Activated naive CD4-positive, alpha-beta T cell treated with anti-CD3 and anti-CD28 coated beads for 36 hours (primary cell): ENCODE measurements at places on chromosomes 11 and 22. TPM values are rescaled to one million over a fixed set of nuclear protein-coding genes. Genes with fewer than 3 reads are reported as not detected.
A peak's percentile ranks its signal among the peaks of the same experiment; 100 is the strongest.

The CD6 gene
- total RNA-seq: 234 TPM

The OR5A1 gene
- not detected for total RNA-seq

The FAT3 gene
- not detected for total RNA-seq

The C11orf52 gene
- not detected for total RNA-seq

The MRGPRX1 gene
- total RNA-seq: not detected

The ART1 gene
- total RNA-seq: not detected

The ADM2 gene
- total RNA-seq: 7.5 TPM

The GRIK4 gene
- total RNA-seq: not detected

The CYP2D6 gene
- 0.89 TPM for total RNA-seq

DNA sequence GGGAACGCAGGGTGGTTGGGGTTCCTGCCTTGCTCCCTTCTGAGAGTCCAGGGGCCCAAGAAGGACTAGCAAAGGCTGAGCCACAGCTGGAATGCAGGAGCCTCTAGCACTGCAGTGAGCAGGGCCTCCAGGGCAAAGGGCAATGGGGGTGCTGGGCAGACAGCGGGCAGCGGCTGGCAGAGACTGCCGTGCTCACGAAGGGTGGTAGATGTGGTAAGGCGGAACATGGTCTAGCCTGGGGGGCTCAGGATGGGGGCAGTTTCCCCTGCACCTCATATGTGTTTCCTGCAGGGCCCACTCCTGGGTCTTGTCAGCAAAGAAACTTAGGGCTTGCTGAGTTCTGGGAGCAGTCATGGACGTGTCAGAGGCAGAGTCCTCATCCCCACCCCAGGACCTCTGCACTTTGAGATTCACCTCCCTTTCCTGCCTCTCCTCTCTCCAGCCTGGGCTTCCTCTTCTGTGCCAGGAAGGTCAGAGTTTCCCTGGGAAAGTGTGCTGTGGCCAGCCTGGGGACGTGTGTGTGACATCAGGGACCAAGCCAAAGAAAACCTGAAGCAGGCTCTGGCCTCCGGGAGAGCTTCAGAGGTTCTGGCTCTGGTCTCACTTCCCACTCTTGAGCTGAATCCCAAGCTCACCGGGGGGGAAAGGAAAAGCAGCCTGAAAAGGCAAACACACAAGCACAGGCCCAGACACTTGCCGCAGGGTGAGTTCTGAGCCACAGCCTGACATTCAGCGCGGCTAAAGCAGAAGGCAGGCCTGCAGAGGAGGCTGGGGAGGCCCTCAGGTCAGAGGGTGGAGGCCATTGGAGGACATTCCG is 4.4 kb downstream of the MOGAT2 start:
- no peak for DNase-seq
- H3K4me1 ChIP-seq: no peaks in the 10 kb centered on the region
- H3K4me3 ChIP-seq: no peak overlapping the region
- no peaks in the 10 kb centered on the region for H3K27me3 ChIP-seq
- H3K36me3 ChIP-seq: no peaks in the 10 kb centered on the region

DNA sequence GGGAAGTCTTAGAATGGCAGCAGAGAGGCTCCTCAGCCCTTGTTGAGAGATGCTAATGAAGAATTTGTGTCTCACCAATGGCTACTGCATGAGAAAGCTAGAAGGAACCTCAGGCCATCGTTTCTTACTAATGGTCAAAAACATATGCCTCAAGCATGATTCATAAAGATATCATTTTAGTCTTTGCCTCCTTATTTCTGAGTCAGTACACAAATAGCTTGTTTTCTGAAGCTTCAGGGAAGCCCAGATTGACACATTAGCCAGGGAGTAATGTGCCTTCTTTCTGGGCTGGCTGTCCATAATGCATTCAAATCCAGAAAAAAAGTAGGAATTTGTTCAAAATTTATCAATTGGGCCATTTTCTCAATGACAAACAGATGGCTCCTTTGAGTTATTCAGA is 169.4 kb upstream of the ZBED5 start:
- no peaks in the 10 kb centered on the region for H3K4me1 ChIP-seq
- H3K27me3 ChIP-seq: no peaks in the 10 kb centered on the region
- H3K27ac ChIP-seq: no peak overlapping the region
- no peaks in the 10 kb centered on the region for H3K36me3 ChIP-seq

DNA sequence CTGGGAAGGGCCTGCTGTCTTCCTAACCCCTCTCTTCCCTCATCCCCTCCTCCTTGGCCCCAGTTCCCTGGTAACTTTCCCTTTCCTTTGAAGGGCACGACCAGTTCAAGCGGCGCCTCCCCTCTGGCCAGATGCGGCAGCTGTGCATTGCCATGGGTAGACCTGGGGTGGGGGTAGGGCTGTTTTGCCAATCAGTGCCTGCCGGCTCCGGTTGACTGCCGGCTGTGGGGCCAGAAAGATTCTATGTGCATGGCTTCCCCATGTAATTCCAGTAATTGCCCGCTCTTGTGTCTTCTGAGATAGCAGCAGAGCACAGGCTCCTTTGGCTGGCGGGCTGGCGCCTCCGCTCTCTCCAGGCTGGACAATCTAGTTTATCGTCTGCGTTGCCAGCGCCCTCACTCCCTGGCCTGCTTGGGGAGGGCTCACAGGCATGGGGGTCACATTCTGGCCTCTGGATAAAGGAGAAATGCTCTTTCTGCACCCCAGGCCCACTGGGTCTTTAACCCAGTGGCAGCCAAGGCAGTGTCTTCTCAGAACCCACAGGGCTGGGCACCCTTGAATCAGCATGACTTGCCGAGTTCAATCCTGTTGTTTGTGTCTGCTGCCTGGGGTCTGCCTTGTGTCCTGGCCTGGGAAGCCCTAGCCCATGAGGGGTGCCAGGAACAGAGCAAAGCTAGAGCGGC is 9.4 kb downstream of the SIDT2 start:
- DNase-seq: no peak
- H3K36me3 ChIP-seq: peaks cover 1% of the 10 kb centered on the region
- no peak overlapping the region for H3K27ac ChIP-seq
- H3K27me3 ChIP-seq: no peaks in the 10 kb centered on the region
- no peaks in the 10 kb centered on the region for H3K4me1 ChIP-seq
- no peak overlapping the region for H3K4me3 ChIP-seq

DNA sequence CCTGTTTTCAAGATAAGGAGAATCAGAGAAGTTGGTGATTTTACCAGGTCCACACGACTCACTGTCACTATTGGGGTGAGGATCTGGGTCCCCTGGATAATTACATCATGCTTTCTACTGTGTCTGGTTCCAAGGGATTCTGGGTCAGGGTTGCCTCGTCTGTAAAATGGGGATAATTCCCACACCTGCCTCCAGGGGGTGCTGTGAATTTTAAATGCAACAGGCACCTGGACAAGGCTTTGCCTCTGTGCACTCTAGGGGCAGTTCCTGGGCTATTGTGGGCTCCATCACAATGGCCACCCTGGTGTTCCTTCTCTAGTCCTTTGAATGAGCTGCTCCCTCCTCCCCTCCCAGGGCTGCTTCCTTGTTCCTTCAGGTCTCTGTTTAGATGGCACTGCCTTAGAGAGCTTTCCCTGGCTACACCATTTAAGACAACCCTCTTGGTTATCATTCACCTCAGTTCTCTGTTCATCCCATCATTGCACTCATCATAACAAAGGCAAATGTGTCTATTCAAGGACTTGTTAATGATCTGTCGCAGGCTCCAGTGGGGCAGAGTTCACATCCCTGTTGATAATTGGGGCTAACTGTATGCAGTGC is 178.6 kb downstream of the MIAT start:
- H3K4me1 ChIP-seq: no peaks in the 10 kb centered on the region
- no peaks in the 10 kb centered on the region for H3K27me3 ChIP-seq
- no peak overlapping the region for H3K27ac ChIP-seq

DNA sequence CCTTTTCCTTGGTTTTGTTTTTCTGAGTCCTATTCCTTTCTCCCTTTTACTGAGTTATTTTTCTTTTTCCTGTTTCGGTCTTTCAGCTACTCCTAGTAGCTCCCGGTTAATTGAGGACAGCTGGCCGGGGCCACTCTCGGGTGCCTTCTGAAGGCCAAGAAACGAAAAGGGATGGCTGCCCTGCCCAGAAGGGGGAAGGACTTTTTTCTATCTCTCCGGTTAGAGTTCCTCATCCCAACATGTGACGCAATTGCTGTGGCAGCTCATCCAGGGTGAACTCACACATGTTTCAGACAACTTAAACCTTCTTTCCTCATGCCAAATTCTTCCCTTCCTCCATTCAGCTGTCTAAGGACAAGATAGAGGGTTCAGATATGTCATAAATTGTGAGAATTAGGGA is 83.6 kb downstream of the PIWIL4 start:
- H3K4me3 ChIP-seq: no peak overlapping the region
- no peaks in the 10 kb centered on the region for H3K36me3 ChIP-seq
- H3K27ac ChIP-seq: no peak overlapping the region
- H3K4me1 ChIP-seq: no peaks in the 10 kb centered on the region

- H3K27me3 ChIP-seq: peaks cover 4% of the 10 kb centered on the region
- H3K27ac ChIP-seq: no peak overlapping the region
- H3K36me3 ChIP-seq: no peaks in the 10 kb centered on the region
- no peak overlapping the region for H3K4me3 ChIP-seq
Measured at GRCh38 chr11:115247361-115247760, 256.9 kb downstream of the CADM1 start.

DNA sequence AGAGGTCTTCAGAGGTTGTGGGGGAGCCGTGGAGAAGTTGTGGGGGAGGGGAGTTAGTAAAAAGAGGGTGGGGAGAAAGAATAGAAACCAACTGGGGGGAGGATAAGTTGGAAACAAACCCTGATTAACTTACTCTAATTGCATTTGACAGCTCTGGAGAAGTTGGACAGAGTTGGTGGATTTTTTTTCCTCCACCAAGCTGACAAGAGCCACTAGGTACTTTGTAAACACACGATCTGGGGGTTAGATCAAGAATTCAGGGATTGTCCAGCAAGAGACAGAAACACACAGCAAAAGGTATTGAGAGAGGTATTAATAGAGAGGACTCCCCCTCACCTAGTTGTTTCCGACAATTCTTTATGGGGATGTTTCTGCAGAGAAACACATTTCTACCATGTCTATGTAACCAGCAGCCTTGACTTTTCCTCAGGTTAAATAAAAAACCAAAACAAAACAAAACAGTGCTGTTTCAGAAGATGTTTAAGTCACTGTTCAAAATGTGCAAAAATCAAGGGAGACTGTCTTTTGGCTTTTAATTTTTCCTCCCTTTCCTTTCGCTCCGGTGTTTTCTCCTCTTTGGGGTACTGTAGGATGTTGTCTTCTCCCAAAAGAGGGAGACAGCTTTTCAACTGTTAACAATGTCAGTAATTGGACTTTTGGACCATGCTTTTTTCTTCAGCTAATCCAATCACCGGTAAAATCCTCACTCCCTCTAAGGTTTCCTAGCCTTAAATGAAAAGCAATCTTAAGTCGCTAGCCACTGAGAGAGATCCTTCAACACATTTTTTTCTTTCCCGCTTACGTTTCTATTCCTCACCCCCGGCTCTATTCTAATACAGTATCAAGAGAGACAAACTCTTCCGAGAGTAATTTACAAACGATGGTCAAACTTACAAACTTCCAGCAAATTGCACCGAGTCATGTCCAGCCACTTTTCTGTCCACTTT is 708 bp downstream of the MAML2 start:
- H3K4me1 ChIP-seq: peaks cover 29% of the 10 kb centered on the region
- H3K27me3 ChIP-seq: no peaks in the 10 kb centered on the region
- peak overlapping the region; percentile 94 for H3K27ac ChIP-seq
- no peak for DNase-seq
- H3K36me3 ChIP-seq: peaks cover 39% of the 10 kb centered on the region

- no peak for DNase-seq
- H3K27me3 ChIP-seq: no peaks in the 10 kb centered on the region
Measured at GRCh38 chr22:26751217-26751616, 93.8 kb downstream of the MIAT start.

- no peaks in the 10 kb centered on the region for H3K27me3 ChIP-seq
- no peaks in the 10 kb centered on the region for H3K36me3 ChIP-seq
- DNase-seq: no peak
- H3K4me3 ChIP-seq: no peak overlapping the region
- no peak overlapping the region for H3K27ac ChIP-seq
- no peaks in the 10 kb centered on the region for H3K4me1 ChIP-seq
Measured at GRCh38 chr22:45448431-45448830, 34.9 kb downstream of the RIBC2 start.

GRCh38 chr11:98358551-98358950 is 662.2 kb upstream of the CNTN5 start:
- DNase-seq: no peak
- H3K4me1 ChIP-seq: no peaks in the 10 kb centered on the region
- no peak overlapping the region for H3K4me3 ChIP-seq
- no peaks in the 10 kb centered on the region for H3K27me3 ChIP-seq
- no peaks in the 10 kb centered on the region for H3K36me3 ChIP-seq

- no peaks in the 10 kb centered on the region for H3K27me3 ChIP-seq
- H3K4me1 ChIP-seq: no peaks in the 10 kb centered on the region
- H3K36me3 ChIP-seq: no peaks in the 10 kb centered on the region
- no peak overlapping the region for H3K4me3 ChIP-seq
- no peak for DNase-seq
Measured at GRCh38 chr11:100329352-100329751, 357.7 kb upstream of the ARHGAP42 start.

GRCh38 chr11:69587454-69588090 is 53.4 kb upstream of the CCND1 start:
- no peaks in the 10 kb centered on the region for H3K4me1 ChIP-seq
- H3K4me3 ChIP-seq: no peak overlapping the region
- no peak overlapping the region for H3K27ac ChIP-seq
- DNase-seq: no peak
- H3K27me3 ChIP-seq: peaks cover 4% of the 10 kb centered on the region

DNA sequence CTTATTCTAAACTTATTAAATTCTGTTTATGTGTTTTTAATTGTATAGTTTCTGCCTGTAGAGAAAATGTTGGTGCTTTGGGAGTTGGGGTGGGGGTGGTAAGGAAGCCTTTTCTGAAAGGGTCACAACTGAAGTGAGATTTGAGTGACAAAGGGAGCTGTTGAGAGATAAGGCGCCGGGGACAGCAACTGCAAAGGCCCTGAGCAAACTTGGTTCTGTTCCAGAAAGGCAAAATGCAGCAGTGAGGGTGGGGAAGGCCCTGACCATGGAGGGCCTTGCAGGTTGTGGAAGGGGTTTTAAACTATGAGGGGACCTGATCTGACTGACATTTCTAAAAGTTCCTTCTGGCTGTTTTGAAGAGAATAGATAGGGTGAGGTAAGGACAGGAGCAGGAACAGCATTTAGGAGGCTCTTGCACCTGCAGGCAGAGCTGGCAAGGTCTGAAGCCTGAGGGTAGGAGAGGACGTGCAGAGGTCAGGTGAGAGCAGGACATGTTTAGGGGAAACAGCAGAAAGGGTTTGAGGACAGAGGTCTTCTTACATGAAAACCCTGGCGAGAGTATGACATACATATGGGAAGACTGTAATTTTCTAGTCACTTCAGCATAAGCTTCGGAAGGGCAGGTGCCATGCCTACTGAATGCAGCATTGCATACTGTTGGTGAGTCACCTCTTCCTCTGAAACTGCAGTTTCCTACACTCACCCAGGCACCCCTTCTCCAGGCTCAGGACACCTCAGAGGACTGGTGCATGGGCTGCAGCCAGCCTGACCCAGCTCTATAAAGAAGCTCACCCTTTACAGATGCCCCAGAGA is 190.7 kb downstream of the SNX19 start:
- no peaks in the 10 kb centered on the region for H3K36me3 ChIP-seq
- peaks cover 2% of the 10 kb centered on the region for H3K27me3 ChIP-seq
- H3K4me3 ChIP-seq: no peak overlapping the region
- DNase-seq: no peak
